ENCODE measurements at places on chromosomes 4 and X.

DNA sequence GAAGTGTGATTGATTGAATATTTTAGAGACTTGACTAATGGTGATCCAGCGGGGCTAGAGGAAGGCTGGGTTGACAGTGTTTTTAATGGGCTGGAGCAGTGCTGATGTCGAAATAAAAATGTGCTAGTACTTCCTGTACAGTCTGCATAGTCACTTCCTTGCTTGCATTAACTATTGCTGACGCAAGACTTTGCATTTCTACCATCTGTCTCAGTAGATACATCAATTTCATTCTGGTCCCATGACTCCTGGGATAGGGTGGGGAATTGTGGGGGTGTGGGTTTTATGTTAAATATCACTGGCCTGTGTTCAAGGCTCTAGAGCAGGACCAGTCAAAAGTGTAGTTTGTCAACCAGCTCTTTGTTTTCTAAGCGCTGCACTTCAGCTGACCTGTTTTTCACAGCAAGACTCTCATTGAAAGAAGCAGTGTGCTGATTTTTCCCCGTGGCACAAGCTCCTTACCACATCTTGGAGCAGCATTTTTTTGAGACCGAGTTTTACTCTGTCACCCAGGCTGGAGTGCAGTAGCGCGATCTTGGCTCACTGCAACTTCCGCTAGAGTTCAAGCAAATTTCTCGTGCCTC is 35.2 kb upstream of the PHEX start:
- DNase-seq: no peak

DNA sequence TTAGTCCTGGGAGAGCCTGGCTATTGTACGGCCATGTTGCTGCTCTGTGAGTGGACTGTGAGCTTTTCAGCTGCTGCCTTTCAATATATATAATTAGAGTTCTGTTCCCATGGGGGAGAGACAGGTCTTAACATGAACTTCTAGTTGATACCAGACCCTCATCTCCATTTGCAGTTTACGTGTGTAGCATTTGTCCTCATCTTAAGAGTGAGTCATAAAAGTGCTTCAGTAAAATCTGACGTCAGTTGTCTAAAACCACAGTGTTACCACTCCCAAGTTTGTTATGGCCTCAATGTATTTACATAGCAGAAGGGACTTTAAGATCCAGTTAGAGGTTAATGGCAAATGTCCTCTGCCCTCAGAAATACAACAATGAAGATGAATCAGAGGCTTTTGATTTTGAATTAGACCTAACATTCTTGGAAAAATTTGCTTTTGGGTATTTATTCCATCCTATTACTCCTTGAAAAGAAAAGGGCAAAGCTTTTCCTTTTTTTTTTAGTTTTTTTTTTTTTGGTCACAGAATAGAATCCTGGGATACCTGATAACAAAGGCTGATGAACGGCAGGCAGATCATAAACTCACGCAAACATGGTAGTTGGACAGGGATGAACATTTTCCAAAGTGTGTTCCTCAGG is 38.6 kb downstream of the PHOX2B start:
- no peak for DNase-seq

GRCh38 chr4:54954656-54955388 is 170.6 kb downstream of the KDR start:
- no peak for DNase-seq

DNA sequence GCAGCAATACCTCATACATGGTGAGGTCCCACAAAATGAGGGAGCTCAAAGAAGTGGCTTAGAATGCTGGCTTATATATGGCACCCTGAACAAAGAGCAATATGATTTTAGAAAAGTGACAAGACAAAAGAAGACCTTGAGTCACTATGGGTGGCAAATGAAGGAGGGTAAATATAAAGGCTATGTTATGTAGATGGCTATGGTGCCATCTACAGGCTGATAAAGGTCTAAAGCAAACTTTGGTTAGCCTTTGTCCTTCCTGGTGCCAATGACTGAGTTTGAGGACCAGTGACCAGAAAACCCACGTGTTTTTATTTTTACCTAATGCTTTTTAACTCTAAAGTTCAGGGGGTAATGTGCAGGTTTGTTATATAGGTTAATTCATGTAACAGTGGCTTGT is 151.8 kb downstream of the CCNG2 start:
- DNase-seq: no peak

DNA sequence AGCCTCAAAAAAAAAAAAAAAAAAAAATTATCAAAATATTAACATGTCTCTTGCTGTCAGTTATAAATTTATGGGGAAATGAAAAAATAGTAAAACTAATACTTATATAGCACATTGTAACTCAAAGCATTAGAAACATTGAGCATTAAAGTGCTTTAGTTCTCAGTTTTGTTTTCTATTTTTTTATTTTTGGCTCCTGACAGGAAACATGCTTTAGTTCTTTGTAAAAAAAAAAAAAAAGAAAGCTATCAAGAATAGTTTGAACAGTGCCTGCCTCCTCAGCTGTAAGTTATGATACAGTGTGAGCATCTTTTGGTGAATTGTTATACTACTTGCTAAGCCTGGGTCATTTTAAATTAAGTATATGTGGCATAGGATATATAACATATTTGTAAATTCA is 5.1 kb upstream of the CENPC start:
- no peak for DNase-seq

DNA sequence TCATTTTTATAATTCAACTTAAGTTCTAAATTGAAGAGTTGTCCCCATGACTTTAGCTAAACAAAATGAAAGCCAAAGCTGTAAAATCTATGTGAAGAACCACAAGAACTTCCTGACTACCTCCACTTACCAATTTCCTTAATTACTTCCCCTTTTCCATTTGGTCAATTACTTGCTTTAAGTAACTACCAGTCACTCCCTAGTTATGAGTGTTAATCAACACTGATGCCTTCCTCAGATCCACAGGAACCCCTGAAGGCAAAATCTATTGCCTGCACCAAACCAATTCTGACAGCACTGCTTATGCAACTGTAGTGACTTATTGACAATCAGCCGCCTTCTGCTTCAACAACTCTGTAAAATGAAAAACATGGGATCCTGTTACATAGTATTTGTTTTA is 10.5 kb downstream of the RBMX start:
- no peak for DNase-seq

- DNase-seq: no peak
These were observed 306.2 kb upstream of the SLIT2 start for GRCh38 chr4:19945501-19945900.

DNA sequence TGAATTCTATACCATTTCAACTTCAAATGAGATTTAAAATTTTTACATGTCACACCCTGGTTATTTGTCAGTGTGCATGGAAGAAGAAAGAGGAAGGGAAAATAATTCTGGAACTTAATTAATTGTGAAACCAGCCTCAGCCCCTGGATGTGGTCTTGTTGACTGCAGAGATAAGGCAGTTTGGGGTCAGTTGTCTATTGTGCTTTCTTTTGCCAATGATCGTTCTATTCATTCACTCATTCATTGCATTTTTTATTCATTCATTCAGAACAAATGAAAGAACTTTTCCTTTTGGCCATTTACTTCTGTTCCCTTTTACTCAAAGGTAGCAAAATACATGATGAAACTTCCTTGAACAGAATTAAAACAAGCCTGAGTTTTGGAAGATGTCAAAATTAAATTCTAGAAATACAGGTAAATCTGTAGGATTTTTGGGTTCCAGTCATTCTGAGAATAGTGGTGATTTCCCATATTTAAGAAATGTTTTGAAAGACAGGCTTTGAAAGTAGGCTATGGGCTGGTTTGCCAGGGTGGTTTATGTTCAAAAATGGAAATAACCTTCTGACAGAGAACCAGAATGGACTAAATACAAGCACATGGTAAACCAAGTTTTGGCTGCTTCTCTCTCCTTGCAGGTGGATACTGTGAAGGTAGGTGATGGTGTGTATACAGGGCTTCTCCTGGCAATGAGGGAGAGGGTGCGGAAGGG is 35.7 kb downstream of the PARM1 start:
- no peak for DNase-seq

DNA sequence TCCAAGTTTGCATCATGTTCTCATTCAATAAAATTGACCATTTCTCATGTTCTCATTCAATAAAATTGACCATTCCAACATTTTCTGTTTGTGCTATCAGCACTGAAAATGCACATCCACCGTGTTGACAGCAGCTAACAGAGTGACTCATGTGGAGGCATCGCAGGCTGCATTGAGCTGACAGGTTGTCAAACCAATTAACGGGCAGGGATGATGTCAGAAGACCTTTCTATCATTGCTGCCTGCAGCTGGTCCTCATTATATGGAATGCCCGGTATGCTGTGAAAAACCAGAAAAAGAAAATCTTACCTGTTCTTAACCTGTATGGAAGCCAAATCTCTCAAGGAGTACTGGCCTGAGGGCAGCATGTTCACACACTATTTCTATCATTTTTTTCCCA is 202.0 kb downstream of the SMIM20 start:
- DNase-seq: no peak

DNA sequence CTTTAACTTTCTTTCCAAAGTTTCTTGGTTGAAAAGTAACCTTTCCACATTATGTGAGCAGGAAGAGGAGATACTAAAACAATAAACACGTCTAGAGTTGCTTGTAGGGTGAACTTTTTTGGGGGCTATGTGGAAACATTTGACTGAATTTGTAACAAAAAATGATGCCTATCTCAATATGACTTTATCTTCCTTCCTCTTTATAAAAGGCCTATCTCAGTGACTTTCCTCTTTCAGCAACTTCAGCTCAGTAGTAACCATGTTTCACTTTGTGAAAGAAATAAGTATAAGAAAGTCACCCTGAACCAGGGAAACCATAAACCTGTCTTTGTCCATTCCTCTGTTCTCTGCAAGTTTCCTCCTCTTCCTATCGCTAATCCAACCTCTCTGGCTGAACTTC is 124.7 kb upstream of the TMEM164 start:
- DNase-seq: no peak

DNA sequence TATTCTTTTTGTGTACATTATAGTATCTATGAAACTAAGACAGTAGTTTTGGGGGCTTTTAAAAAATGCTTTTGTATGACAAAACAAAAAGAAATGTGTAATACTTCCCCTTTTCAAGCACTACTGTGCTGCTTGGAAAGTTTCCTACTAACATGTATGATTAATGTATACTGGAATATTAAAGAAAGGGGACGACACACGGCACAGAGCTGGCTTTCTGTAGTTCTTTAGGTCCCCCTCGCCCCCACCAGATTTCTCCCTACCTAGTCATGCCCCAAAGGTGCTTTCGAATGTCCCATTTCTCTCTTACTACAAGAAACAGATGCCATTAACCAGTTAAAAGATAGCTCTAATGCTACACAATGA is 1.6 kb upstream of the AP1S2 start:
- DNase-seq: no peak

GRCh38 chrX:118523920-118524319 is 28.3 kb downstream of the DOCK11 start:
- DNase-seq: peak; percentile 13

- no peak for DNase-seq
These were observed 418.2 kb downstream of the STIM2 start for GRCh38 chr4:27278615-27279375.
